ENCODE measurements at places on chromosomes 1 and 21.

- DNase-seq, result no peak
These were observed 2.0 kb upstream of the ST3GAL3 start for GRCh38 chr1:43705334-43705733.

- DNase-seq, result no peak
These were observed 75.2 kb downstream of the KIFAP3 start for GRCh38 chr1:169999331-169999741.

DNA sequence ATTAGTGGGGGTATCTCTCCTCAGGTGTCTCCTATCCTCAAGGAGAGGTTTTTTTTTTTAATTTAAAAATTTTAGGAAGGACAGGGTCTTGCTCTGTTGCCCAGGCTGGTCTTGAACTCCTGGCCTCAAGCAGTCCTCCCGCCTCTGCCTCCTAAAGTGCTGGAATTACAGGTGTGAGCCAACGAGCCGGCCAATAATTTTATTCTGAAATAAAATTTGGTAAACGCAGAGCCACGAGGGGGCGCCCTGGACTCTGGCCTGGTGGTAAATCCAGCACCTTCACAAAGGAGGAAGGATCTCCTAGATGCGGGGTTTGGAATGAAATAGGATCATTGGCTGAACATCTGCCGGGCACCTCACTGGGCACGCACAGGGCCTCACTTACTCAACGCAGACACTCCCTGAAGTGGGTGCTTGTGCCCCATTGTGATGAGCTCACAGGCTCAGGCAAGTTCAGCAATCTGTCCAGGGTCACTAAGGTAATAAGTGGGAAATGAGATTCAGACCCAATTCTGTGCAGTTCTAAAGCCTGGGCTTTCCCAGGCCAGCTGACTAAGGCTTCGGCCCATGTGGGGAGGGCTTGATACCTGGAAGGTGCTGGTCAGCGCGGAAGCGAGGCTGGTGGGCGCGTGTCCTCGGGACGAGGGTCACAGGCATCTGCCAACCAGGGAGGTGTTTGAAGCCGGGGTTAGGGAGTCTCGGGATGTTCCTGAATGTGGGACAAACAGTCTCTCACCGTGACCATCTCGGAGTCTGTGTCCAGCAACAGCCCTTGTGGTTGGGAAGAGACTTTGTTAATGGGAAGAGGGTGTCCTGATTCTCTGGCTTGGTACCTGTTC is 32.7 kb upstream of the ETV3 start:
- no peak for DNase-seq

DNA sequence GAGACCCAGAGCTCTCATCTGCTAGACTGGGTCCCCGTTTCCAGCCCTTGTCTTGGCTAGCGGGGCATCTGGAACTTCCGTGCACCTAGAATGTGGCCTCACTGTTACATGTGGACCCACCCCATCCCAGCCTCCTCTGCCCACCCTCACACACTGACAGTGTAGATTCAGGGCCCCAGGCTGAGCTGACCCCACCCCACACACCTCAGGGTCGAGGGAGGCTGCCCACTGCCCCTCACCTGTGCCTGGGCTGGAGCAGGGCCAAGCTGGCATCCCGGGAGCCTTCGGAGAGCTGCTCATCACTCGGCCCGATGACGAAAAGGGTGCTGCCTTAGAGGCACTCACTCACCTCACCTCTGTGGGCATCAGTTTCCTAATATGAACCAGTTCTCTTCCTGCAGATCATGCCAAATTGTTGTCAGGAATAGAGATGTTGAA is 11.1 kb downstream of the ACOT11 start:
- DNase-seq, result no peak

DNA sequence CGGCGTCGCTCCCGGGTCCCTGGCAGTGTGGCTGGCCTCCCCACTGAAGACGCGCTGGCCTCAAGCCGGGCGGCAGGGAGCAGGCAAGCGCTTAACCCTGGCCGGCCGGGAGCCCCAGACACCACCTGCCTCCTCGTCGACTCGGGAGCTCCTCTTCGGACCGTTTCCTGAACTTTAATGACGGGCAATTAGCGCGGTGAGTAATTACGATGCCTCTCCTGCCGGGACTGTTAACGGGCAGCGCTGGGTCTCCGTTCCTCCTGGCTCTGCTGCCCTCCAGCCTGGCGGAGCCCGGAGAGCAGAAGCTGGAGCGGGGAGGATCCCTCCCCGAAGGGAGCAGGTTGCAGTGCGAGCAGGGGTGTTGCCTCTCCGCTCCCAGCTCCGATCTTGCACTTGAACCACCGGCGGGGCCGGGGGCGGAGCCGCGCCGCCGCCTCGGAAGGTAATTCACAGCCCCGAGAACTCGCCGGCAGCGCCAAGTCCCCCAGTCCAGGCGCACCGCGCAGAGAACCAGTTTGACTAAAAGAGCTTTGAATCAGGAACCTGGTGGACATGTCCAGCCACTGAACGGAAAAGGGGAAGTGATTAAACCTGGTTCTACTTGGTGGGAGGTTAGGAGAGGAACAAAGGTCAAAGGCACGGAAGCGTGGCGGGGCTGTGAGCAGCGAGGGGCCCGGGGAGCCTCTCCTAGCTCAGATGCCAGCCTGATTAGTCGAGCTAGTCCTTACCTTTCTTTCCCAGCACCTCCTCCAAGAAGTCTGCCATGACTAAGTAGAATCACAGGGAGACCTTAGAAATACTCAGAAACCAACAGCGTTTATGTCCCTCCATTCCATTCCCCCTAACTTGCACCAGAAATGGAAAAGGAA is 18.3 kb upstream of the PLEKHA6 start:
- peak; percentile 80 for DNase-seq

DNA sequence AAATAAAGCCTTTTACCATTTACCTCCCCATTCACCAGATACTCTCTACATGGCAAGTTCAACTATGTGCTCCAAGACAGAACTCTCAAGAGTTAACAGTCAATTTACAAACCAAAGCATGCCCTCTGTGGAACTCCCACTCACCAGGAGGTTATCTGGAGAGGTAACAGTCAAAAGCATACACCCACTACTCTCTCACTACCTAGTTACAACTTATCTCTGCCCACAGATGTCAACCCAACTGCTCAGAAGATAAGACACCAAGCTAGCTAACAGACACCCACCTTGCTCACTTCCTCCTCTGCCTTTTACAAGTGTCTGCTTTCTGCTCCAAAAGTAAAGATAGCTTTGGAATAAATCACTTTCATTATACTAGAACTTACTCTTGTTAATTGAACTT is 131.0 kb downstream of the TRIM33 start:
- no peak for DNase-seq

DNA sequence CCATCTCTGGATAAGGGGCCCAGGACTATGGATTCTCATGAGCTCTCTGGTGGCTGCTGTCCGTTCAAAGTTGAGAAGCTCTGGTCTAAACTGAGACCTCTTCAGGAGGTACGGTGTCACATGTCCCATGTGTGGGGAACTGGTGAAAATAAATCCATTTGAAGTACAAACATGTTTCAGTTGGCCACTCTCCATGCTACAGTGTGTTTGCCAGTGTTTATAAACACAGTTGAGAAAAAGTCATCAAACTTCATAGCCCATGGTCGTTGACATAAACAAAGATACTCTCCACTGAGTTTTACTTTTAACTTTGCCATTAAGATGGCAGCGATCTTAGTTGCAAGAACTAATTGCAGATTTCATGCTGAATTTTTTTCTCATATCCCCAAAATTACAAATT is 72.8 kb downstream of the PSMG1 start:
- no peak for DNase-seq

GRCh38 chr1:13824626-13825025 is 124.6 kb downstream of the PRDM2 start:
- DNase-seq, result no peak

DNA sequence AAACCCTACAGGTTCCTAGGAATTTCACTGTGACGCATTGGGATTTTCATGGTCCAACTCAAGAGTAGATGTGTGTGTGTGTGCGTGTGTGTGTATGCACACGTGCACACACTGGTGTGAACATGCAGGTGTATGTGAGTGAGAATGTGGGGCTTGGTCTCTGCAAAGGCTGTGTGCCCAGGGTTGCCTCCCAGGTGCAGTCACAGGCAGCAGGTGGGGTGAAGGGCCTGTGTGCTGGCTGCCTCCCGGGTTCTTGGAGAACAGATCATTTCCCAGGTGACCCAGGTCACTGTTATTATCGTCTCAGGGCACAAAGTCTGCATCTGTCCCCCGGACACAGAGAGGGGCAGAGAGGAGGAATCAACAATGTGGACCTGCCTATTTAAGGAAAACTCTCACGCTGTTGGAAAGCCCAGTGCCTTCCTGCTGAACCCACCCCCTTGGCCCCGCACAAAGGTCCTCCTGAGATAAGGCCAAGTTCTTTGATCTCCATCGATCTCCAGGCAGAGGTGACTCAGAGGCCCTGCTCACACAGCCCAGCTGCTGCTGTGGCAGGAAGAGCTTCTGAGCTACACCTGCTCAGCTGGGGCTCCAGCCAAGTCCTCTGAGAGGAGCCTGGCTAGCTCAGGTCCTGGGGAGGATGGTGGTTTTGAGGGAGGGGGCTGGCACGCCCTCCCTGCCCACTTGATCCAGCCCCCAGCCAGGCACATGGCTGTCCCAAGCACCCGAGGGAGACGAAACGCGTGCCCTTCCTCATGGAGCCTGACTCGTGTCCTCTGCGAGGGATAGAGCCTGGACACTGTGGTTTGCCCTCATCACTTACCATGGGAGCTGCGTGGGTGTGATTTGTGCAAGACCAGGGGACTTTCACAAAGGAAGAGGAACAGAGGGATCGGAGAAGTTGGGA is 134.0 kb upstream of the ARHGEF16 start:
- DNase-seq, result peak; percentile 75

GRCh38 chr1:32275424-32275823 is 16.5 kb upstream of the HDAC1 start:
- peak; percentile 71 for DNase-seq

DNA sequence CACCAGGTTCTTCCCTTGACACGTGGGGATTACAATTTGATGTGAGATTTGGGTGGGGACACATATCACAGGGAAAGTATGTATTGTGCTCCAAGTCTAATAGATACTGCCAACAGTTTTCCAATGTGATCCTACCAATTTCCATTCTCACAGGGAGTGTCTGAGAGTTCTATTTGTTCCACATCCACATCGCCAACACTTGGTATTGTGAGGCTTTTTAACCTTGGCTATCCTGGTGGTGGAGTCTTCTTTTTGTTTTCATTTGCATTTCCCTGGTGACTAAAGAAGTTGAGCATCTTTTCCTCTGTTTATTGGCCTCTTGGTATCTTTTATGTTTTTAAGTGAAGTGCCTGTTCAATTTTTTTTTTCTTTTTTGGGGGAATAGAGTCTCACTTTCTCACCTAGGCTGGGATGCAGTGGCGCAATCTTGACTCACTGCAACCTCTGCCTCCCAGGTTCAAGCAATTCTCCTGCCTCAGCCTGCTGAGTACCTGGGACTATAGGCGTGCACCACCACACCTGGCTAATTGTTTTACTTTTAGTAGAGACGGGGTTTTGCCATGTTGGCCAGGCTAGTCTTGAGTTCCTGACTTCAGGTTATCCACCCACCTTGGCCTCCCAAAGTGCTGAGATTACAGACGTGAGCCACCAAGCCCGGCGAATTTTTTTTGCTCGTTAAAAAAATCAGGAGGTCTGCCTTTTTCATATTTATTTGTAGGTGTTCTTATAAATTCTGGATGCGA is 15.9 kb upstream of the PADI1 start:
- DNase-seq, result no peak

GRCh38 chr1:63321066-63321784 is 1.1 kb upstream of the FOXD3 start:
- DNase-seq, result no peak

DNA sequence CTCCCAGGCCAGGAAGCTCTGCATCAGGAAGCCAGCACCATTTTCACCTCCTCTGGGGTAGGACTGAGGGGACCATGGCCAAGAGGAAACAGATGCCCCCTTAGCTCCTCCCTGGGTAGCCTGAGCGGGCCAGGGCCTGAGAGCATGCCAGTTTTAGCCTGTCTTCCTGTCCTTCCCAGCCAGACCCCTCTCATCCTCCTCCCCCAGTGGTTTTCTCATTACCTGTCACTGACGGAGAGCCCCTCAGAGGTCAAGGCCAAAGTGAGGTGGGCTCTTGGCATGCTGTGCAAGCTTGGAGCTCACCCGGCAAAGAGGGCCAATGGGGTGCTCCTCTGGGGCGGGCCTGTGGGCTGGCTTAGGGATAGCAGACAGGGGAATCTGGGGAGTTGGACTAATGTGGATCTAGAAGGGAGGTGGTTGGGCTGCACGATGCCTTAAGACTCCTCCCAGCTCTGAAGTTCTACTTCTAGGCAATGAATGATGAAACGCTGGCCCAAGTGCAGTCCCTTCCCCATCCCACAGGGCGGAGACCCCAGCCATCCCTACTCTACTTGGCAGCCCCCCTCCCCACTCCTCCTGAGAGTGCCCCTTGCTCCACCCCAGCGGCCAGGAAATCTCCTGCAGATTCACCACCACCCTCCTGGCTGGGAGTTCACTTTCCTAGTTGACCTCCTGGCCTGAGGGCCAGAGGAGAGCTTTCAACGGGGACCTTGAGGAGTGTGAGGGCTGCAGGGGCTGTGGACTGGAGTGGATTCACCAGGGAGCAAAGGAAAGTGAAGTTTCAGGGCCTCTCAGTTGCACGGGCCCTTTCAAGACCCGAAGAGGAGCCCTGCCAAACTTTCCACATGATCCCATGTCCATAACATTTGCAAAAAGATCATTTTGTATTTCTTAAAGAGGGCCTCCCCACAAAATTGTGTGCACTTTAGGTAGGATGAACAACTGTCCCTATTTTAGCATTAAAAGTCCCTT is 9.4 kb upstream of the LMNA start:
- peak; percentile 28 for DNase-seq

DNA sequence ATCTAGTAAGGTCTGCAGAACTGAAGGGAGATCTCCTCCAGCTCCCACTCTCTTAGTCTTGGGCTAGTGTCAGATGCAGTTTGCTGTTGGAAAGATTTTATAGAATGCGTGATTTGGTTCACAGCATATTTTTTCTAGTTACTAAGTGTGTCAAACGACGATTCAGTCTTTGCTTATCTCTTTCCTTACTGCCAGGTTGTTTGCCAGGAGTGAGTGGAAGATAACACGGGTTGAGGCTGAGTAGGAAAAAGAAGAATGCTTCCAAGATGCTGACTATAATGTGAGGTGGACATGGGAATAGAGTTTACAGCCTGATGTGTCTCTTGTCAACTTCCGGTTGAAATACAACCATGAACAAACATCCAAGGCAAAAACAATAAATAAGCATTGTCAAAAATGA is 141.4 kb downstream of the GDAP2 start:
- DNase-seq, result no peak

- no peak for DNase-seq
These were observed 40.2 kb downstream of the DHCR24 start for GRCh38 chr1:54846716-54847284.

Measured in mucosa of descending colon (tissue), 3 donors.